Activated T-helper 1 cell treated with anti-CD3 and anti-CD28 coated beads, Interleukin-2, amount 50 U/mL, for 16 hours (primary cell): ENCODE measurements at places on chromosomes 1 and 21.

GRCh38 chr1:112995890-112996289, 39.9 kb upstream of the SLC16A1 start:
- no peak for DNase-seq

DNA sequence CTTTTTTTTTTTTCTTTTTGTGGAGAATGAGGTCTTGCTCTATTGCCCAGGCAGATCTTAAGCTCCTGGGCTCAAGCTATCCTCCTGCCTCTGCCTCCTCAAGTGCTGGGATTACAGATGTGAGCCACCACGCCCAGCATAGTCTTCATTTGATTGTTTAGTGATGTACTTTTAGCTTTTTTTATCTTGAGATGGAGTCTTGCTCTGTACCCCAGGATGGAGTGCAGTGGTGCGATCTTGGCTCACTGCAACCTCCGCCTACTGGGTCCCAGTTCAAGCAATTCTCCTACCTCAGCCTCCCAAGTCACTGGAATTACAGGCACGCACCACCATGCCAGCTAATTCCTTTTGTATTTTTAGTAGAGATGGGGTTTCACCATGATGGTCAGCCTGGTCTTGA, 24.0 kb upstream of the LRRC3 start:
- DNase-seq = no peak

DNA sequence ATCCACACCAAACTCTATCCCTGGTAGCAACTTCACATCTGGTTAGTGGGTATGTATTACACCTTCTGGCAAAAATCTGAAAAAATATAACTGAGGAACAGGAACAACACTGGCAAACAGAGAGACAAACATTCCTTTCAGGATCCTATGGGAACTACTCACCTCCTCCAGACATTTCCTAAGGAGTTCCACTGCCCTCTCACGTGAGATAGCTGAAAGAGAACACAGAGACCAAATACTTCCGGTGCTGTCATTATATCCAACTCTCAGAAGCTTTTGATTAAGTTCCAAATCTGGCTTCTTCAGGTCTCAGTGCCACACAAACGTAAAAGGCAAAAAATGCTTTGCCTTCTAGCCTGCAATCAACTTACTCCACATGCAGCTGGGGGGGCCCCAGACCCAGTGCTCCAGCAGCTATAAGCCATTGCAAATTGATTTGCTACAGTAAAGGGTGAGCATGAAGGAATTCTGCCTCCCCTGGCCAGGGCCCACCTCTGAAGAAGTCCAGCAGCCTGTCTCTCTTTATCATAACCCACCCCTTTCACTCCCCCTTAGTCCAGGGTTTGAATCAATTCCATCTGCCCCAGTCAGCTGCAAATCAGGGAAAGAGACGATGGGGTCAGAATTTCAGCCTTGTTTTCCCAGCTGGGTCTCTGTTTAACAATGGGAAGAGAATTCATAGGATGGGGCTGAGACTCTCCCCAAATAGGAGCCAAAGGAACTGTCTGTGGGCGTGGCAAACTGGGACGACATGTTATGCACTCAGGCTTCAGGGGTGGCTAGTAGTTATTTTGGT, 32.2 kb downstream of the TFAP2E start:
- no peak for DNase-seq

DNA sequence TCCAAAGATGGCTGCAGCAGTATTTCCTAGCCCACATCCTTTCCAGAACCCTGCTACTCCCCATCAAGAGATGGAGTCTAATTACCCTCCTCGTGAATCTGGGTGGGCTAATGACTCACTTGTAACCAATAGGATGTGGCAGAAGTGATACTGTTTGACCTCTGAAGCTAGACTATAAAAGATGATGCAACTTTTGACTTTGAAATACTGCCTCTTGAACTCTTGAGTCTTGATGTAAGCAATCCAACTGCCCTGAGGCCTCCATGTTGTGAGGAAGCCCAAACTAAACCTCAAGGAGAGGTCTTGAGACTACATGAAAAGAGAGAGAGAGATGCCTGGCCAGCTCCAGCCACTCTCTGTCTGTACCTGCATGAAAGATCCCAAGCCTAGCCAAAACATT, 29.5 kb downstream of the LMO4 start:
- no peak for DNase-seq

DNA sequence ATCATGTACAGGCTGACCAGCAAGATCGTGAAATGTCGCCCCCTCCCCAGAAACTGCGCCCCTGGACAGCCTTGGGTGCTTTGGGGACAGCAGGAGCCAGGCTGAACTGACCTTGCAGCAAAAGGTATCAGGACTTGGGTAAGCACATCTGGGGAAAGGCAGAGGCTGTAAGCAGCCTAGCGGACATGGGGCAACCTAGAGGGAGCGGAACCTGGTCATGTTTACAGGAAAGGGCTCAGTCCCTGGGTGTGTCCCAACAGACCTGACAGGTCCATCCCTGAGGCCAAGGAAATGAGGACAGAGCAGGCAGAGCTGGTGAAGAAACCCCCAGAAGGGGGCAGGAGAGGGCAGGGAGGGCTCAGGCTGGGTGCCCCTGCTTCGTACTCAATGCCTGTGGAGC, 3.1 kb upstream of the S100A8 start:
- DNase-seq = no peak

- no peak for DNase-seq
Measured at GRCh38 chr1:217214551-217214950, 416.3 kb downstream of the GPATCH2 start.

- DNase-seq = no peak
Measured at GRCh38 chr1:11301601-11302000, 28.6 kb downstream of the UBIAD1 start.

DNA sequence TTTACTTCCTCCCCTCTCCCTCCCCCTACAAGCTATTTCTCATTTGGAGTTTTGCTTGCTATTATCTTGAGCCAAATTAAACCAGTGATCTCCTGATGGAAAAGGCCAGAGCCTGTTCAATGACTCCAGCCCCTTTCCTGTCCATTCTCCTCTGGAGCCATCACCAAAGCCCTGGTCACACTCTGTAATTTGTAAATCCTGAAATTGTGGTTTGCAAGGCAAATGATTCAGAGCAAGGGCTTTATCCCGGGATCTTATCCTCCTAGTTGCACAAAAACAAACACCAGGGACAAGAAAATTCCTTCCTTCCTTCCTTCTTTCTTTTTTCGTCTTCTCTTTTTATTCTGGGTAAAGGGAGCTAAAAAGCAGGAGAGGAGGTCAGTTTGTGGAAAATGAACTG, 366.1 kb upstream of the ST6GALNAC5 start:
- DNase-seq = no peak

GRCh38 chr21:40445349-40445921, 401.5 kb downstream of the DSCAM start:
- DNase-seq = no peak

DNA sequence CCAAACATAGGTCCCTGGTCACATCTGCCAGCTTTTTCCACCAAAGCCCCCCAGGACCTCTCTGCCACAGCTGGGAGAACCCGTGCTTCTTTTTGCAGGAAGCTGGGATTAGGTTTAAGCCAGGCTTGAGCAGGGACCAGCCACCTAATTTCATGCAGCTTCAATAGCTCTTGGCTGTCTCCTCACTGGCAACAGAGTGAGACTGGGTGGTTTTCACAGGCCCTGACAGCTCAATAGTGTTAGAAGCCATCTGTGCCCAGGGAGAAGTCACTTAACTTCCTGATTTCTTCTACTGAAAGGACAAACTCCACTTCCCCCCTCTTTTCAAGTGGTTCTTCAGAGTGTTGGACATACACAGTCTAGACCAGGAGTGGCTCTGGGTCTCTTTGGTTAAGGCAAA, 20.4 kb upstream of the SRSF4 start:
- no peak for DNase-seq

GRCh38 chr1:215243345-215244054, 161.0 kb downstream of the KCNK2 start:
- no peak for DNase-seq

GRCh38 chr1:5485968-5486696, 506.1 kb downstream of the NPHP4 start:
- DNase-seq = no peak

DNA sequence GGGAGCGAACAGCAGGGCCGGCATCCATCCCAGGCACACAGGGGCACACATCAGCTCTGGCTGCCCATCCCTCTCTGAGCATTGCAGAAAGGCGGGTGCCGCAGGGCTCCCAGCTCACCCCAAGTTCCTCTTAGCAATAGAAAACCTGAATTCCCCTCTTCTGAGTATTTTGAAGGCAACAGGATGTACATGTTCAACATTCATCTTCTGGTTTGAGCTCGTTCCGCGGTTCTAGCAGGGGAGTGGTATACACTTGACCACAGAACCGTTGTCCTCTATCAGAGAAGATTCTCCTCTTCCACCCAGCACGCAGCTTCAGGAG, 23.6 kb downstream of the ACTA1 start:
- DNase-seq = no peak

GRCh38 chr1:201267481-201268229, 15.7 kb upstream of the PKP1 start:
- DNase-seq = no peak

DNA sequence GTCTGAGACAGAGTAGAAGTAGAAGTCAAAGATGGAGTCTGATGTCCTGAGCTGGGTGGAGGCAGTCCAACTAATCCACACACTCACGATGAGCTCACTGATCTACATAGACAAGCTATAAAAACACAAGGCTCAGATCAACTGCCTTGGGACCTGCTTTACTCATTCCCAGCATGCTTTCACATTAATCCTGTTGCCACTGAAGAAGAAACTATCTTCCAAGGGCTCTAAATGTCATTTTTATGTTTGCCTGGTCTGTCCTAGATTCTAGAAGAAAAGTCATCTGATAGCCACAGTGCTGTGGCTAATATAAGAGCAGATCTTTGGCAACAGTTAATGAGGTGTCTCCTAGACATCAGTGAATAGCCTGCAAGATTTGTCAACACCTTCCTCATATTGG, 522.7 kb downstream of the NUF2 start:
- DNase-seq = no peak

DNA sequence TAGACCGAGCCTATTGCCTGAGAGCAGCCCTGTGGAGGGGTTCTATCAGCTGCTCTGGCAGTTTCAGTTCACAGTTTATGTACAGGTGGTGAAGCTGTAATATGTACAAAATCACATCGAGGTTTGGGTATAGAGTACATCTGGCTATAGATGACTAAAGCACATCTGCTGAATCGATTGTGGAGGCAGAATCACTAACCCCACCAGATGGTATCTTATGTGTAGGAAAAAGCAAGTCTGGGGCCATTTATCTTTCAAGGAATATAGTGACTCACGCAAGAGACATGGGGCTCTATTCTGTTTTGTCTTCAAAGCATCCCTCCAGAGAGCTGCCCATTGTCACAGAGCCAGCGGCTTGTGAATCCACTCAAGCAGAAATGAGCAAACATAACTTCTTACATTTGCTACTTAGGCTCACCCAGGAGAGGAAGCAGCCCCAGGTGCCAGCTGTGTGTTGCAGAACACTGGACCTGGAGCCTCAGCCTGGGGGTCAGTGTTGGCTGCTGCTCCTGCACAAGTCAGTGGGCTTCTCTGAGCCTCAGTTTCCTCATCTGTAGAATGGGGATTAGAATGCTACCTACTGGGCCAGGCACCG, 21.3 kb downstream of the MIIP start:
- no peak for DNase-seq

DNA sequence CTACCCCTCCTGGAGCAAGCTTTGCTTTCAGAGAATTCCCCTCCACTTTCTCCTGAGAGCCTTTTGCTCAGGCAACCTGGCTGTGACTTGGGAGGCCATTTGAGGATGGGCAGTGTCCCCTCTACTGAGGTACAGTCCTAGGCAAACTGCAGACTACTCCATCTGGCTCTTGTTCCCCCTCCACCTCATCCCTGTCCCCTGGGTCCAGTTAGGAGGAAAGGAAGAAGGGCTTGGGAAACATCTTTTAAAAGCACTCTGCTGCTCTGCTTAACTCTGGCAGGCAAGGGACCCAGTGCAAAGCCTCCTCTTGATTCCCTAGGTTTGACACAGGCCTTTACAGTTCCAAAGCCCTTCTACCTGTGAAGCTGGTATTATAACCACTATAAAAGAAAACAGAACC, 108.2 kb downstream of the NAV1 start:
- DNase-seq = no peak

- no peak for DNase-seq
Measured at GRCh38 chr21:38188037-38188436, 68.8 kb upstream of the KCNJ15 start.

- no peak for DNase-seq
Measured at GRCh38 chr21:31988492-31989290, 115.9 kb downstream of the HUNK start.

DNA sequence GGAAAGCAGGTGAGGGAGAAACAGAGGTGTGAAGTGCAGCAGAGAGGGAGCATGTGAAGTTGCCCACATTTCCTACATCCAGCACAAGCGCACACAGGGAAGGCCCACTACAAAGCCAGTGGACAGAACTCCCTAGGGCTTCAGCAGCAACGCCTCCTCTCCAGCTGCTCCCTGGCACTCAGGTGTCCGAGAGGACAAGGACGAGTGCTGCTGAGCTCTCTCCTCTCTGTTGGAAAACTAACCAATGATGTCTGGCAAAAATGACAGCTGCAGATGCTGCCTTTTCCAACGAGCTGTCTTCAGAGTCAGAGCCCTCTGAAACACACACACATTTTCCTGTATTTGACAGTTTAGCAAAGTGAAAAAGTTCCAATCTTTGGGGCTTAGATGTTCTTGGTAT, 86.8 kb downstream of the HSF2BP start:
- DNase-seq = no peak

- DNase-seq = no peak
Measured at GRCh38 chr1:183276386-183277080, 90.5 kb downstream of the LAMC2 start.

GRCh38 chr21:46664316-46664995, 29.0 kb downstream of the PRMT2 start:
- no peak for DNase-seq

- no peak for DNase-seq
Measured at GRCh38 chr1:109756848-109757521, 6.7 kb downstream of the EPS8L3 start.

- no peak for DNase-seq
Measured at GRCh38 chr1:39960431-39960958, 5.5 kb downstream of the MFSD2A start.

GRCh38 chr1:160206421-160207117, 1.4 kb downstream of the PEA15 start:
- DNase-seq = no peak

DNA sequence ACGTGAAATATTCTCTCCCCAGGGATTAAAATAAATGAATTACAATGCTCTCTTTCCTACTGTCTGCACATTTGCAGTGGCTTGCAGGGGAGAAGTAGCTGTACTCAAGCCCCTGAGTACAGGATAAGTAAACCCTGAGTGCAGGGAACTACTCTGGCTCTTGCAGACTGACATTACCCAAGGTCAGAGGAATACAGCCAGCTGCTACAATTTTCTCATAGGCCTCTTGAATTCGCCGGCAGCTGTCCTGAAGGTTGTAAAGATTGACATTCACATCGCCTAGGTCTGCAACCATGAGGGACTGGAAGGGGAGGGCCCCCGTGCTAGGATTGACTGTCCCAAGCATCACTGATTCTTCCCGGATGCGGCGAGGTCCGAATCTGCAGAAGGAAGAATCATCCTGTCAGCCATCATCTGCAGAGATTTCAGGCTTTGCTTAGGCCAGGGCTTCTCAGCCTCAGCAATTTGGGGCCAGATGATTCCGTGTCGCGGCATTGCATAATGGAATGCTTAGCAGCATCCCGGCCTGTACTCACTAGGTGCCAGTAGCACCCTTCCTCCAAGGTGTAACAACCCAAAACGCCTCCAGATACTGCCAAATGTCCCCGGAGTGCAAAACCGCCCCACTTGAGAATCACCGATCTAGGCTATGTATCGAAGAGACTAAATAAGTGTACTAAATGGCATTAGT, 1.7 kb downstream of the AGMAT start:
- no peak for DNase-seq

GRCh38 chr1:230495076-230495475, 68.9 kb upstream of the PGBD5 start:
- no peak for DNase-seq

GRCh38 chr1:206738370-206739366, 31.9 kb upstream of the IL19 start:
- DNase-seq = no peak
